Stimulated activated CD4-positive, alpha-beta T cell treated with anti-CD3 and anti-CD28 coated beads, Interleukin-1b, Interleukin-23, amount 100 ng/mL, for 24 hours (primary cell): ENCODE measurements at places on chromosomes 5 and 9.

GRCh38 chr5:157918811-157919742 is 60.1 kb upstream of the CLINT1 start:
- no peak for DNase-seq

GRCh38 chr5:37043693-37044092 is 167.1 kb downstream of the NIPBL start:
- no peak for DNase-seq

DNA sequence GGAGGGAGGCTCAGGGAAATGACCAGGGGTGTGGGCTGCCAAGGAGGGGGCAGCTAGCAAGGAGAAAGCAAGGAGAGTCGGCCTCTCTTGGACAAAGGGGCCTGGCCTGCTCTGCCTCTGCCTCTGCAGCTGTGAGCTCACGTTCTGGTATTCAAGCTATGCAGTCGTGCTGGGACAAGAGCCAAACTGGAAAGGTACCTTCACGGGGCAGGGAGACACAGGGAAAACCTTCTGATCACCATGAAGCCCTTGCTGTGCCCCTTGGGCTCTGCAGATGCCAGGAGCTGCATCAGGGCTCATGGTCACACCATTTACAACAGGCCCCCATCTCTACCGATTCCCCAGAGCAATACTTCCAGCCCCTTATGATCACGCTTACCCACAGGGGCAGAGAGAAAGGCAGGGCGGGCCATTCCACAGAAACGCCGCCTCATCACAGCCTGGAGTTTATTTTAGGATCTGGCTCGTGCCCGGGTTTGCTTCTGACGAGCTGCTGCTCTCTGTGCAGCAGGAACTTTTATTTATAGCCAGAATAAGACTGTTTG is 63.2 kb downstream of the PRRT1B start:
- no peak for DNase-seq

DNA sequence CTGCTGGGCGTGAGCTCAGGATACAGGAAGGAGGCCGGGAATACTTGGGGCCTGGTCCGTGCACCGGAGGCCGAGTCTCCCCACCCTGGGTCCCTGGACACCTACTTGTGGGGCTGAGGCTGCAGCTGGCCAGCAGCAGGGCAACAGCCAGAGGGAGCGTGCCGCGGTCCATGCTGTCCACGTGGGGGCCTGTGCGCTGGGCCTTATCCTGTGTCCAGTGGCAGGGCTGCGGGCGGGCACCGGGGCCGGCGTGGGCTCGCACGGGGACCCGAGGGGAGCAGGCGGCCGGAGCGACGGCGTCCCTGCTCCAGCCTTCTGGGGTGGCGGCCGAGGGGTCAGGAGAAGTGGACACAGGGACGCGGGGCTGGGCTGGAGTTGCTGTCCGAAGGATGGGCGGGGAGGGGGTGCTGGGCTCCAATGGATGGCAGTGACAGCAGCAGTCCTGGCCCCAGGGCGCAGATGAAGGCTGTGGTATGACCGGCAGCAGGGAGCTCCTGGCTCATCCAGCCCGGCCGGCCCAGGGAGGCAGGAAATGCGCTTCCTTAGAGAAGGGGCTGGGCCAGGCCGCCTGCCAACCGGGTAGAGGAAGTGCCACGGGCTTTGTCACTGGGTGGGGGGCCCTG is at the start of gene ENG:
Gene ENG, minus strand, starts transcription at position 475 of the 623 bp plus-strand sequence. Its CDS starts 303 bp downstream, at position 172.
- DNase-seq: no peak

DNA sequence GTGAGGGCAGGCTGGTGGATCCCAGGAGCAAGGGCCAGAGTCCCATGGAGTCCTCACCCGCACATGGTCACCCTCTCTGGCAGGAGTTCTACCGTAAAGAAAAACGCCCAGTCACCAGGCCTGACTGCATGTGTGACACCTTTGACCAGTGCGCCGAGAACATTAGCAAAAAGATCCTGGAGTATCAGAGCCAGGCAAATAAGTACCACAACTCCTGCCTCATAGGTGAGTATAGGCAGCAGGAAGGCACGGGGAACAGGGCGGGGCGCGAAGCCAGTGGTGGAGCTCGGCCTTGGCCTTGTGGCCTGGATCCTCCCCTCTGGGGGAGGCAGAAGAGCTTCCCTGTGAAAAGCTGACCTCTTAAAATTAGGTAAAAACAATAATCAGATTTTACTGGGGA is 45.4 kb upstream of the TDRD7 start:
- DNase-seq: no peak

GRCh38 chr9:33921967-33922895 is 105.3 kb downstream of the UBE2R2 start:
- no peak for DNase-seq

GRCh38 chr9:77598991-77599390 is 49.1 kb downstream of the GNA14 start:
- DNase-seq: no peak

GRCh38 chr5:111063709-111064322 is 7.7 kb upstream of the TSLP start:
- DNase-seq: no peak

- no peak for DNase-seq
Measured at GRCh38 chr9:72924154-72924790, 28.6 kb downstream of the ALDH1A1 start.

DNA sequence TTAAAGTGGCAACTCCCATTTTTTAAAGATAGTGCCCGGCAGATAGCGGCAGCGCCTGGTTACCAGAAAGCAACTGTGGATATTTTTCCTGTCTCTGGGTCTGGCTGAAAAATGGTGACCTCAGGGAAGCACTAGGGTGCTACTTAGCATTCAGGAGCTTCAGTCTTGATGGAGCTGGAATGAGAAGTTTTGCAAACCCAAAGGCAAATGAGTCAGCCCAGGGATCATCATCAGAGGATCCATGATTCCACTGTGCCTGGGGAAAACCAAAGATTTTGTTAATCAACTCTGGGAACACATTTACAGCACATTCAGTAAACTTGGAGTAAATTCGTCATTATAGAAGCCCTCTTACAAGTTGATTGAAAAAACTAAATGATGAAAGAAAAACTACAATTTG is 26.7 kb downstream of the F2R start:
- DNase-seq: no peak

- no peak for DNase-seq
Measured at GRCh38 chr5:31964007-31964360, 210.1 kb downstream of the GOLPH3 start.

GRCh38 chr5:156783092-156783491 is 67.0 kb upstream of the PPP1R2B start:
- DNase-seq: no peak

DNA sequence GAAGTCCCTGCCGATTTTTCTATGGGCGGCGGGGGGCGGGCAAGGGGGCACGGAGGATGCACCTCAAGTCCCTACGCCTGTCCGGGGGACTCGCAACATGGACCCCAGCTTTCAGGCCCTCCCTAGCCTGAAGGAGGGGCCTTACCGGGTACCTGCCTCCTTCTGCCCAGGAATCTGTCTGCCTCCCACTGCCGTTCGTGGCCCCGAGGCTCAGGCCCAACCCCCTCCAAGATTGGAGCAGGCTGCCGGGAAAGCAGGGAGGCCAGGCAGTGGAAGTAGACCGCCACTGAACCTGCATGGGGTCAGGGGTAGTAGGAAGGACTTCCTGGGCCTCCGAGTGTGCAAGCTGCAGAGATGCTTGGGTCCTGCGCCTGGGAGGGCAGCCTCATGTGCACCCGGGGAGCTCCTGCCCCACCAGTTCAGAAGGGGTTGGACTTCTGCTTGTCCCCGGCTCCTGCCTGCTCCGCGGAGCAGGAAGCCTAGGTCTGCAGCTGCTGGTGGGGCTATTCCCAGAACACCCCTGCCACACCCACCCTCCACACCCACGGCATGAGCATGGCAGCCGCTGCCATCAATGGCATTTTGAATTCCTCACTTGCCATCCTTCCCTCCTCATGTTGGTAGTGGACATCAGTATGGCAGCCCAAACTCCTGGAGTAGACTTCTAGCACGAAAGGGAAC is 1312.7 kb upstream of the ACO1 start:
- no peak for DNase-seq

- DNase-seq: no peak
Measured at GRCh38 chr9:27338527-27338903, 41.6 kb upstream of the EQTN start.

- no peak for DNase-seq
Measured at GRCh38 chr5:181105391-181106025, 25.5 kb downstream of the OR2V1 start.

GRCh38 chr9:5586391-5586802 is 42.5 kb upstream of the RIC1 start:
- DNase-seq: no peak

DNA sequence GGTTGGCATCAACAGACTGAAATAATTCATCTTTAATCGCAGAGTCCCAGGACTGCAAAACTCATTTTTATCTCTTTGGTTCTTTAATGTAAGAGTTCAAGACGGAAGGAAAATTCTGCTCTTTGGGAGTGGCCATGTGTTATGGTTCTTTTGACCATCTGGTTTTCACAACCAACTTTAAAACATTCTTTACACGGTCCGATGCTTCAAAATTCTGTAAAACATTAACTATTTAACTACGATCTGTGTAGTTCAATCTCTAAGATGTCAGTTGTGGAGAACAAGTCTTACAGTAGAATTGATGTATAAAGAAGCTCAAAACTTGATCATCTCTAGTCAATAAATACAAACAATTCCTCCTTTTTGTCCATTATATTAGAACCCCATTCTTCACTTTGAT is 83.0 kb downstream of the CMYA5 start:
- no peak for DNase-seq

DNA sequence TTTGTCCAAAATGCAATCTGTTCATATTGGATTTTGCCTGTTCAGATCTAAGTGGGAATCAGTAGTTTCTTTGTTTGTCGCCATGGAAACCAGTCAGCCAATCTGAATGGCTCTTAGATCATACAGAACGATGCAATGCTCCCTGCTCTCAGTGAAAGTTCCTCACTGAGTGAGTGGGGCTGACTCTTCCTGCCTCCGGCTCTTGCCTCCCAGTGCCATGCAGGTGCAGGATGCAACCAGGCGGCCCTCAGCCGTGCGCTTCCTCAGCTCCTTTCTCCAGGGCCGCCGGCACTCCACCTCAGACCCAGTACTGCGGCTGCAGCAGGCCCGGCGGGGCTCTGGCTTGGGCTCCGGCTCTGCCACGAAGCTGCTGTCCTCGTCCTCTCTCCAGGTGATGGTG is at the start of gene PTPDC1:
Gene PTPDC1, plus strand, starts transcription at position 151 of the 400 bp plus-strand sequence. Its CDS starts 67 bp downstream, at position 218.
- DNase-seq: no peak

- DNase-seq: no peak
Measured at GRCh38 chr5:1672396-1672795, 127.2 kb downstream of the MRPL36 start.

- DNase-seq: no peak
Measured at GRCh38 chr9:97807681-97808080, 45.3 kb upstream of the FOXE1 start.

- no peak for DNase-seq
Measured at GRCh38 chr9:81826517-81826906, 101.7 kb upstream of the SPATA31D4 start.

- no peak for DNase-seq
Measured at GRCh38 chr5:56330167-56330566, 97.0 kb upstream of the ANKRD55 start.

DNA sequence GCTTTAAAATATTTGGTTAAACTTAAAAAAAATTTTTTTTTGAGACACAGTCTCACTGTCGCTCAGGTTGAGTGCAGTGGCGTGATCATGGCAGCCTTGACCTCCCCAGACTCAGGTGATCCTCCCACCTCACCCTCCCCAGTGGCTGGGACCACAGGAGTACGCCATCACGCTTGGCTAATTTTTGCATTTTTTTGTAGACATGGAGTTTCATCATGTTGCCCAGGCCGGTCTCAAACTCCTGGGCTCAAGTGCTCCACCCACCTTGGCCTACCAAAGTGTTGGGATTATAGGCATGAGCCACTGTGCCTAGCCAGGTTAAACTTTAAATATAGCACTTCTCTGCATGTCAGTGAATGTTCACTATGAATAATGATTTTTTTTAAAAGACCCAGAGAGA is 224.5 kb upstream of the RFX3 start:
- DNase-seq: no peak

DNA sequence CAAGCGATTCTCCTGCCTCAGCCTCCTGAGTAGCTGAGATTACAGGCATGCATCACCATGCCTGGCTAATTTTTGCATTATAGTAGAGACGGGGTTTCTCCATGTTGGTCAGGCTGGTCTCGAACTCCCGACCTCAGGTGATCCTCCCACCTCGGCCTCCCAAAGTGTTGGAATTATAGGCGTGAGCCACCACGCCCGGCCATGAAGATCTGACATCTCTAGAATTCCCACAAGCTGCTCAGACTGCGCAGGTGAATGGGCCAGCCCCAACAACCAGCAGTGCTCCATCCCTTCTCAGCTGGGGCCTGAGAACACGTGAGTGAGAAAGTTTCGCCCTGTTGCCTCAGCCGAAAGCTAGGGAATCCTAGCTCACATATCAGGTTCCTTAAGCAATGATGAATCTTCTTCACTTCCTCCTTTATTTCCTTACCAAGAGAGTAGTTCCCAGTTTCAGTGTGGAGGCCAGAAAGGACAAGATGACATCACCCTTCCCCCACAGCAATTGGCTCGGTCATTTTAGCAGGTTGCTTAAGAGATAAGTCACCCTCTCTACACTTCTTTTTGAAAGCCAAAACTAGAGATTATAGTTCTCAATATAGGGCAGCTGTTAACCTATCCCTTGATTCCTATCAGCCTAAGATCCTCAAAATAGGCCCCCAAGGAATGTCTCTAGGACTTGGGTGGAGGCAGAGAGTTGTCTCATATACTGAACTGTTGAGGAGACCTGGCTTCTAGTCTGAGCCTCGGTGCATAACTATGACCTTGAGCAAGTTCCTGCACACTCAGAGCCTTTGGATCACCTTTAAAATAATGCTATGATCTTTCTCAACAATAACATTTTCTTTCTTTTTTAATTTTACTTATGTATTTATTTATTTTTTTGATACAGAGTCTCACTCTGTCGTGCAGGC is 23.9 kb upstream of the PPP2CA start:
- no peak for DNase-seq

DNA sequence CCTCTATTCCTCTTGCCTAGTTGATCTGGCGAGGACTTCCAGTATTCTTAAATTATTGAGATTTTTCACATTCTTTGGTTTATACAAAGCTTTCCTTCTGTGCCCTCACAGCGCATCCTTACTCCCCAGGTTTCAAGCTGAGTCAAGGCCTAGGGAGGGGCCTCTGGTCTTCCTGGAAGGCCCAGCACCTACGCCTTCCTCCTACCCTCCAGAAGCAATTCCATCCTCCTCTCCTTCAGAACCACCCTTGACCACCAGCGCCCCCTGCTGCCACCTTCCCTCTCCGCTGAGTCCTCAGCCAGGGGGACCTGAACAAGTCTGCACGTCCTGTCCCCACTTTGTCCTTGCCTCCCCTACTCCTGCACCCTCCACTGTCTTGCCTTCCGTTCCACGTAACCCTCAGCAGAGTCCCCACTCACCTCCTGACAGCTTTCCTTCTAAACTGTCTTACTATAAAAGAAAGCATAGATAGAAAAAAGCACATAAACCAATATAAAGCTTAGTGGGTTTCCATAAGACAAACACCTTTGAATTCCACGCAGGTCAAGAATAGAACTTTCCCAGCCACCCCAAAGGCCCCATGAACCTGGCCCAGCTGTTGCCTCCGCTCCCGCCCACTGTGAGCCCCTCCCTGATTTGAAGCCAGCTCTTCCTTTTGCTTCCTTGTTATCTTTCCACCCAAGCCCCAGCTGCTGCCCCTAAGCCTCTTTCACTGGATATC is 63.0 kb upstream of the CTSL start:
- DNase-seq: peak; percentile 45

GRCh38 chr5:125043781-125044391 is 297.4 kb upstream of the ZNF608 start:
- no peak for DNase-seq
